IMR-90 (cell line): ENCODE measurements at places on chromosomes 5 and 9.

- H3K27ac ChIP-seq: no peak overlapping the region
- H3K36me3 ChIP-seq: no peaks in the 10 kb centered on the region
- DNase-seq: no peak
- no peak overlapping the region for H3K4me3 ChIP-seq
- no peaks in the 10 kb centered on the region; the same call in 1 of the 2 replicates for H3K4me1 ChIP-seq
Observed at GRCh38 chr9:446074-446699, 231.5 kb downstream of the DOCK8 start.

DNA sequence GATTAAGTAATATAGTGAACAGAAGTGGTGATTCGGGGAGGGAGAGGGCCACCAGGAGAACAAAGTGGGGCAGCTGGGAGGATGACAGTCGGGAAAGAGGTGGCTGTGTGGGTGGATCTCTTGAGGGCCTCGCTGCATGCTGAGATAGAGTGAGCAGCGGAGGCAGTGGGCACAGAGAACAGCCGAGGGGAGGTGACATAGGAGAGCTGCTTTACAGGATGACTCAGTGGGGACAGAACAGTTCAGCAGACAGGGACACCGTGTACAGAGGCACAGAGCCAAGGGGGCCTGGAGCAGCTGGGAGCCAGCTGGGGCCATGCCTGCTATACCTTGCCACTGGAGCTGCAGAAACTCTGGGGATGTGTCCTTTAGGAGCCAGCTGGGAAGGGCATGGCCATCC is 273.9 kb downstream of the GADD45G start:
- no peak overlapping the region for H3K4me3 ChIP-seq
- H3K27me3 ChIP-seq: no peaks in the 10 kb centered on the region; the same call in 1 of the 2 replicates
- H3K4me1 ChIP-seq: no peaks in the 10 kb centered on the region
- no peaks in the 10 kb centered on the region for H3K36me3 ChIP-seq

DNA sequence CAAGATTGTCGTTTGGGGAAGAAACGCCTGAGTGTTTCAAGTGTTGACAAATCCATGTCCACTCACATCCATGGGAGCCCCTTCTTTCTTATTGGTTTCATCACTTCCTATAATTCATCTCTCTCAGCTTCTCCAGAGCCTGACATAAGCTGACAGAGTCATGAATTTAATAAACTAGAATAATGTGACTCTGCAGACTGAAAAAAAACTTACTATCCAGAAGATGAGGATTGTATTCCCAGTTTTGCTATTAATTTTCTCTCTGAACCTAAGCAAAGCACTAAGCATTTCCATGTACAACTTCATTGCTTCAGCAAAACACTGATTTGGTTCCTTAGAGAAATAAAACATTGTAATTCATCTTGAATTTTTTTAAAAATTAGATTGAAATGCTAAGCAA is 691.8 kb downstream of the MTRR start:
- DNase-seq: no peak
- H3K27ac ChIP-seq: no peak overlapping the region
- H3K4me3 ChIP-seq: no peak overlapping the region
- H3K36me3 ChIP-seq: no peaks in the 10 kb centered on the region

DNA sequence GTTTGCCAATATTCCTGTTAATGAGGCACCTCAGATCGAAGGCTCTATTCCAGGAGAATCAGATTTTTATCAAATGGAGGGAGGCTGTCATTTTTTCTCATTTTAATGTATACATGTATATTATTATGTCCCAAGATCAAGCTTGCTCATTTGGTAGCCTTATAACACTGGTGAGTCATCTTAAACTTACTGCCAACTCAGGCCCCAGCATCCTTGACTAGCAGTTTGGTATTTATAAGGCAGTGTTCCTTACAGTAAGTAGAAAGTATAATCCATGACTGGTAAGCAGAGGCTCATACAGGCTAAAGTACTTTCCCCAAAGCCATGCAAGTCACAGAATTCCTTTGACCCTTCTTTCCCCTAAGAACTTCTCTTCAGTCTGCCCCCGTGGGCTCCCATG is 90.7 kb upstream of the NR3C1 start:
- no peaks in the 10 kb centered on the region for H3K36me3 ChIP-seq
- peak overlapping the region; percentile 44; the same call in 1 of the 2 replicates for H3K27ac ChIP-seq
- peak; percentile 94 for DNase-seq
- peaks cover 4% of the 10 kb centered on the region for H3K4me1 ChIP-seq

GRCh38 chr5:40682154-40683017 is 2.7 kb downstream of the PTGER4 start:
- no peaks in the 10 kb centered on the region for H3K36me3 ChIP-seq
- H3K4me3 ChIP-seq: peak overlapping the region; percentile 70
- H3K27ac ChIP-seq: no peak overlapping the region
- peaks cover 7% of the 10 kb centered on the region for H3K4me1 ChIP-seq
- peak; percentile 48 for DNase-seq
- no peaks in the 10 kb centered on the region for H3K27me3 ChIP-seq
